ENCODE measurements at places on chromosomes 3 and 15.

DNA sequence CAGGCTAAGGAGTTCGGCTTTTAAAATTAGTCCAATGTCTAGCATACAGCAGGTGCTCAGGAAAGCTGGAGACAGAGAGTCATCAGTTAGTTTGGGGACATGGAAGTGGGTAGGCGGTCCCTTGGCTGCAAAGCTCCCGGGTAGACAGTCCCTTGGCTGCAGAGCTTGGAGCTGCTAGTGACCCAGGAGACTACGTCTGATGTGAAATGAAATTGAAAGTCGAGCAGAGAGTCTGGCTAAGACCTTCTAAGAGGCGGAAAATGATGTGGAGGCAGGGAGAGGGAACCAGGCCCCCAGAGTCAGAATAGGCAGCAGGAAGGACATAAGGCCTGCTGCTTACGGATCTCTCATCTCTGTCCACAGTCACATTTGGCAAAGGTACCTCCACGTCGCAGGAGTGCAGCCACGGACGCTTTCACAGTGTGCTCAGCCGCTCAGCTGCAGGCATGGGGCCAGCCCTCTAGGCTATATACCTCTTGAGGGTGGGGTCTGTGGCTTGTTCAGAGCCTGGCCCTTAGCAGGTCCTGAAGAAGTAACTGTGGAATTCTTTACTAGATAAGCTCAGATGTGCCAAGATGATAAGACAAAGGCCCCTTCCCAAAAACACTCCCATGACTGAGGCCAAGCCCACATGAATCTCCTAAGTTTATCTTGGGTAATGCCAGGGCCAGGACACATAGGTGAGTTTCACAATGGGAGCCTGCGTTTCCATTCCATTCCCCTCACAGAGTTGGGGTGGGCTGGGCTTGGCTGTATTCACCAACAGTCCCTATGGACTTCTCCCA is 131.7 kb downstream of the XXYLT1 start:
- DNase-seq = no peak

DNA sequence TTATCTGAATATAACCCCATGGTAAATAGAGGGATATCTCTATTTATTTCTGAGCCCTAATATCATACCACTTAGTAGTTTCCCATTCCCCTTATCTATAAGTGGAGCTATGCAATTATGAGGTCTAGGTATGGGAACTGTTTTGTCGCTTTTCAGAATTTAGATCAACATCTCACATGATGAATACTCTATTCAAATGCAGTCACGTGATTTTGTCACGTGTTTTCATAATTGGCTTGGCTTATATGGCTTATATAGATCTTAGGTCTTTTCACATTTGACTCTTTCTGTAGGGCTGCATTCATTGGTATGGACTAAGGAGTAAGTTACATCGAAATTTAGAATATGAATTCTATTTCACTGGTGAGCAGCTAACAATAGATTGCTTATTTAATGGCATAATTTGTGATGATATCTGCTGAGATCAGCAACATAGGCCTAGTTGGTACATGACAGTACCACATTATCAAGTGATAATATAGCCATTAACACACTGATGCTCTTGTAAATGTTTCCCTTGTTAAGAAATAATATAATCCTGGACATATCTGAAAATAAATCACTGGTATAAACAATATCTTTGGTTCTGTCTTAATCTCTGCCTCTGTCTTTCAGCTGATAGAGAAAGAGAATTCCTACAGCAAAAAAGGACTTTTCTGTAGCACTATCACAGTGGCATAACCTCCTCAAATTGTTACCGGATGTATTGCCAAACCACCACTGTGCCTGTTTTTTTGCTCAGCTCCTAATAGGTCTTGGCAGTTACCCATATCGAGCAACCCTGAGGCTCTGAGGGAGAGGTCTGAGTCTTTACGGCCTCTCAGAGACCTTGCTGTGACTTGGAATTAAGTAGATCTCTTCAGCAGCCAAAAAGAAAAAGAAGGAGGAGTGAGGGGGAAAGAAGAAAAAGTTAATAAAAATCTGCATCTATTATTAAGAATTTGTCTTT is 357.1 kb downstream of the ZPLD1 start:
- no peak for DNase-seq

GRCh38 chr15:57053470-57053869 is 135.0 kb downstream of the TCF12 start:
- DNase-seq = no peak

- no peak for DNase-seq
Observed at GRCh38 chr3:85979034-85979433, 1011.9 kb downstream of the VGLL3 start.

- no peak for DNase-seq
Observed at GRCh38 chr3:136336329-136337100, 86.4 kb downstream of the PCCB start.

GRCh38 chr15:91917686-91918360 is 64.3 kb downstream of the SLCO3A1 start:
- peak; percentile 64 for DNase-seq

- no peak for DNase-seq
Observed at GRCh38 chr15:25742776-25743547, 120.2 kb downstream of the ATP10A start.

GRCh38 chr3:24454856-24455255 is 39.8 kb downstream of the THRB start:
- DNase-seq = no peak

GRCh38 chr3:61903931-61904657 is 342.7 kb downstream of the PTPRG start:
- DNase-seq = no peak

GRCh38 chr3:57226176-57226575 is 1.4 kb upstream of the APPL1 start:
- no peak for DNase-seq

- no peak for DNase-seq
Observed at GRCh38 chr3:170337420-170337819, 20.1 kb upstream of the SKIL start.

DNA sequence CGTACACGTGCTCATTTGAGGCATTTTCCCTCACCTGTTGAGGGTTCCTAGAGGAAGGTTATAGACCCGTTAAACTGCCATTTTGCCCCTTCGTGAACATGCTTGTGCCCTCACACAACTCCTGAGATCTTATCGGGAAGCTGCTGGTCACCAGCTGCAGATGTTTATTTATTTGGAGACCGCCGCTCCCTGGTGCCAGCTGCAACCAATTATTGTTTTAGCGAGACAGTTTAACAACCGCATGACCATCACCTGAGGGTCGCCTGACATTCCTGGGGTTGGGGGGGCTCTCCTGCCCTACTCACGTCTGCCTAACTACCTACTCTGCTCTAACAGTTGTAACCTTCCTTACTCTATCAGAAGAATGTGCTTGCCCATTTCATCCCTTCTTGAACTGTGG is 292.5 kb downstream of the MCTP2 start:
- DNase-seq = no peak

DNA sequence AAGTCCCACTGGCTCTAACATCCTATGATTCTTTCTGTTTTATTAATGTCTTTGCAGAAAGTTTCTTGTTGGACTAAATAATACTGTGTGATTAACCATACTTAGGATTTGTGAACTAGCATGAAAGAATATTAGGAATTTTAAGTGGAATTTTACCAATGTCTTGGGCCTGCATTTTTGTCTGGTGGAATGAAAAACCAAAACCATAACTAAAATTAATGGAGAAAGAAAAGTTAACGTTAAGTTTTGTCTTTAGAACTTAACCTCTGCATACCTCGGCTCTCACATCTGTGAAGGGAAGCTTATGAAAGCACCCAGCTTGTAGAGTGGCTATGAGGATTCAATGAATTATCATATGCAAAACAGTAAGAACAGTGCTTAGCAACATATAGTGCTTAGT is 6.5 kb downstream of the FBN1 start:
- no peak for DNase-seq

DNA sequence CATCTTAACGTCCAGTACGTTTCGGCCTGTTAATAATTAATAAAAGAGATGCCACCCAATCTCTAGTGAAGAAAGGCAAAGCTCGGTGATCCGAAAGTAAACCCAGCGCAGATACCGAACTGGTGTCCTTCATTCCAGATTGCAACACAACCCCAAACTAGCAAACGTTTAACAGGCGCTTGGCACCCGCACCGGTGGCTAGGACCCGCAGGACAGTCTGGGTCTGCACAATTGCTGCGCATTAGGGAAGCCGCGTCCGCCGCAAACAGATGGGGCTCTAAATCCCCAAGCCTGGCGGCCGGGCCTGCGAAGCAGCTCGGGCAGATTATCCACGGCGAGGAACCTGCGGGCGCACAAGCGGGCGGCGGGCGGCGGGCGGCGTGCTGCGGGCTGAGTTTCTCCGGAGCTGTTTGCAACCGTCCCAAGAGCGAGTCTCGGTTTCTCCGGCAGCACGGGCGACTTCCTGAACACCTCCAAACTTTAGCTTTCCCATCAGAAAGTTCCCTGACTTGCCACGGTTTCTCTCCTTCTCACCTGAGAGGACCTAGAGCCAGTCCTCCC is 112.1 kb upstream of the ICE2 start:
- DNase-seq = peak; percentile 92

DNA sequence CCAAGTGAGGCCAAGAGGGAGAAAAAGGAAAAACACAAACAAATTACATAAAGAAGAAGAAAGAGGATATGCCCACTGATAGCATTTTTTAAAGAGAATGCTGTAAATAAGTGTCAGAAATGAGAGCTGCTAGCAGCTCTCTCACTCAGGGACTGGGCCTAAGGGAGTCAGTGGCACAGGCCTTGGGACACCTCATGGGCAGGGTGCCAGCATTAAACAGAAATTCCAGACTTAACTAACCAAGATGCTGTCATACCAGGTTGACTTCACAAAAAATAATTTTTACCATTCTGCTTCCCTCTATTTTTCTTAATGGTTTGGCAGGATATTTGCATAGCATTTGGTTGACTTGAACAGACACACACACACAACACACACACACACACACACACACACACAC is 92.3 kb upstream of the ADAMTSL3 start:
- DNase-seq = no peak

GRCh38 chr3:41846850-41847249 is 115.1 kb downstream of the ULK4 start:
- DNase-seq = no peak

DNA sequence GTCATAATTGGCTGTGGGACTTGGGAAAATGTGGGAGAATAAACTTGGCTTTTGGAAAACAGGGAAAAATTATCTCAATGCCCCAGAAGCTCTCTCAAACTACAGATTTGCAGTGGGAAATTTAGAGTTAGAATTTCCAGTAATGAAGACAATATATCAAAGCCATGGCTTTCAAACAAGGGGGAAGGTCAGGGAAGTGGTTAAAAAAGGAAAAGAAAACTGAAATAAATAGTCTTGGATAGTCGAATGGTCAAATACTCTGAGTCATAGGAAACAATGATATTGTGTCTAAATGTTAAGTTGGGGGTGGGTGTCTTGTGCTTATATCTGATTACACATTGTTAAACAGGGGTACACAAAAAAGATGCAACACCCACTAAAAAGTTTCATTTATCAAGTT is 272.4 kb upstream of the COL8A1 start:
- DNase-seq = no peak

DNA sequence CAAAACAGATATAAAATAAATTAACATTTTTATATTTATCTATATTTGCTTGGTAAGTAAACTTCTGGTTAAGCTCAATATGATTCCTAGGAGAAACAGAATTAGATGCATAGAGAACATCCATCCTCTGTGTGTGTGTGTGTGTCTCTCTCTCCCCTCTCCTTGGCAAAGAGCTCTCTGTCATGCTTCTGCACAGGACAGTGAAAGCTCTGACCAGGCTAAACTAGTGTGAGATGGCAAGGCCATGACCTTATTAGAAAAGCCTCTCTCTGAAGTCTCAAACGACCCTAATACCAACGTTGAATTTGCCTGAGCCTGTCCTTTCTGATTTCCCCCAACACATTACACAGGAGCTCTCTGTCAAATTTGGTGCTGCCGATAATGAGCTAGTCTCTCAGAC is 746.0 kb downstream of the VGLL3 start:
- DNase-seq = no peak

- DNase-seq = no peak
Observed at GRCh38 chr3:66633402-66634381, 132.9 kb upstream of the LRIG1 start.

DNA sequence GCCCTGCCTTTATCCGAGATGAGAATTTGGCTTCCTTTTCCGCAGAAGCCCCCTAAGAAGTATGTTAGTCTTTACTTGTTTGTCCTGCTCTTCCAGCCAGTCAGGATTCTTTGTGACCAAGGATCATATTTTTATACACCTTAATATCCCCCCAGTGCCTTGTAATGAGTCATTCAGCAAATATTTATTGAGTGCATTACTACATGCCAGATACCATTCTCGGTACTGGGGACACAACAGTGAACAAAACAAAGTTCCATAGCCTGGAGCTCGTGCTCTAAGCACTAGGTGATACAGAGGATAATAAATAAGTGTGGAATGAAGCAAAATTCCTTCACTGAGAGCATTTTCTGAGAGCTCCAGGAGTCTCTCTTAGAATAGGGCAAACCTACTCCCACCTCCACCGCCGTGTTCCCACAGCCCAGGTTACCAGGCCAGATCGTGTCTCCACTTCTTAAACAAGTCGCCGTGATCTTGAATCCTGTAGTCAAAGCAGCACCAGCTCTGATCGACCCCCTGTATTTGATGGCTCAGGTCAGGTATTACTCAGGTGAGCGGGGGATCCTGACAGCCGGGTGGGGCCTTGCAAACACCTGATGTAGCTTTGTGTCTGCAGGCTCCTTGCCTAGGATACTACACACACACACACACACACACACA is 18.5 kb downstream of the TTC21A start:
- no peak for DNase-seq

DNA sequence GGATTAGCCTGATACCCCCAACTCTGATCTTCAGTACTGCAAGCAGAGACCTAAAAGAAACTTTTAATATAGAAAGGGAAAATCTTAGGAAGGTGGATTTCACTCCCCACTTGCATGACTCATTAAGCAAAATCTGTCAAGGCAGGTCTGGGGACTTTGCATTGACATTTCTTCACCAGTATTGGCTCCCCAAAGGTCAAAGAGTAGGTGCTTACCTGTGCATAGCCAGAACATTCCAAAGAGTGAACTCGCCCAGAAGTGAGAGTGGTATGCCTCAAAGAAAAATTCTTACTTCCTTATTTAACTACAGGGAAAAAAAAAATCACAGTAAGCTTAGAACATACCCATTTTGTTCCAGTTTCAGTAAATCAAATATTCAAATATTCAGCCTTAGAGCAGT is 140.9 kb upstream of the TP63 start:
- no peak for DNase-seq

DNA sequence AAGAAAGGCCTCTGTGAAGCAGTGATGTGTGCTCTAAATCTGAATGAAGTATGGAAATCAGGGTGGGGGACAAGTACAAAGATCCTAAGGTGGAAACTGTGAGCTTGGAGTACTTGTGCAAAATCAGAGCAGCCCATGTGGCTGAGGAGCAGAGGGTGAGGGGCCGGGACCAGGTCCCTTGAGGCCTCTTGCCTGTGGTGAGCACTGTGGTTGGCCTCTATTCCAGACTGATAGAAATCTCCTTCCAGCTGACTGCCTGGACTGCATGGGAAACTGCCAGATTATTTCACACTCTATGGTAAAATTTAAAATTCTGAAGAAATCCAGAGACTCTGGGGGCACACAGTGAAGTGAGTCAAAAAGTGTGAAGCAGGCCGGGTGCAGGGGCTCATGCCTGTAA is 81.4 kb downstream of the TM4SF4 start:
- DNase-seq = no peak

GRCh38 chr15:48800811-48801455 is 9.9 kb downstream of the CEP152 start:
- no peak for DNase-seq

- no peak for DNase-seq
Observed at GRCh38 chr15:33278816-33279612, 31.8 kb upstream of the RYR3 start.
